ENCODE measurements at places on chromosomes 3 and 15. TPM values are rescaled to one million over a fixed set of nuclear protein-coding genes. Genes with fewer than 3 reads are reported as not detected.

GRCh38 chr3:30760040-30760695 lies 134.3 kb downstream of the GADL1 start:
- no peak for DNase-seq

GRCh38 chr15:34367101-34368081 lies at the start of gene LPCAT4:
Gene LPCAT4 (minus strand): TSS chr15:34367196. CDS start chr15:34367100, 96 bp downstream.
- DNase-seq: peak; percentile 87

DNA sequence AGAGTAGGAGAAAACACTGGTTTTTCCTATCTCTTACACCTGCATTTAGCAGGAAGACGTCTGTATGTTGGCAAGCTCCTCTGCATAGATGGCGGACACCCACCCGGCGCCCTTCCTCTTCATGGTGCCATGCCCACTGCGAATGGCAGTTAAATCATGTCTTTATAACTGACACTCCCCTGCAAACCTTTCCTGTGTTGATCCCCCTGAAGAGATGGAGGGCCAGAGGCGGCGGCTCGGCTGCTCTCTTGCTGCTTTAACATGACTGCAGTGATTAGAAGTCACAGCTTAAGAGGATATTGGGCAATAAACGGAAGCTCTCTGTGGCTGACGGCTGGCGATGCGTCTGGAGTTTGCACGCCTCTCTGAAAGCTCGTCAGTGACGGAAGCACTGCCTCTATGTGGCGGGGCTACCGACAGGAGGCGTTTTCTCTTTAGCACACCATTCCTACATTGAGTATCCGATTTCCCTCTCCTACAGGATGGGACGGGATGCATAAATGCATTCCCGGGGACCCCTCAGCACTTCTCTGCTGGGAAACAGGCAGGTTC lies 25.5 kb upstream of the SNRPA1 start:
- peak; percentile 84 for DNase-seq

DNA sequence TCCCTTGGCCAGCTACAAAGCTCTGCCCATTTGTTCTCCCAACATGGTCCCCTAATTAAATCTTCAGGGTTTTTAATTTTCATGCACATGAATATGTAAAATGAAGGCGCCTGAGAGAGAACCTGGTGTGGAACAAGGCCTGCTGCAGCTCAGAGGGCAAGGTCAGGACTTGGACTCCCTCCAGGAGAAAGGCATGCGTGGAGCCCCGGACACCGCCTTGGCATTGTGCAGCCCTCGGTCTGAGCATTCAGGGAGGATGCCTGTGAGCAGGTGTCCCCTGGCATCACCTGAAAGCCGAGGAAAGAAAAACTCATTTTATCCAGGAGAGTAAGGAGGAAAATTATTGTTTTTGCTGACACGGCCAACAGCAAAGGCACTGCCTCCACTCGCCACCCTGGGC lies 33.8 kb upstream of the EPHB1 start:
- no peak for DNase-seq

DNA sequence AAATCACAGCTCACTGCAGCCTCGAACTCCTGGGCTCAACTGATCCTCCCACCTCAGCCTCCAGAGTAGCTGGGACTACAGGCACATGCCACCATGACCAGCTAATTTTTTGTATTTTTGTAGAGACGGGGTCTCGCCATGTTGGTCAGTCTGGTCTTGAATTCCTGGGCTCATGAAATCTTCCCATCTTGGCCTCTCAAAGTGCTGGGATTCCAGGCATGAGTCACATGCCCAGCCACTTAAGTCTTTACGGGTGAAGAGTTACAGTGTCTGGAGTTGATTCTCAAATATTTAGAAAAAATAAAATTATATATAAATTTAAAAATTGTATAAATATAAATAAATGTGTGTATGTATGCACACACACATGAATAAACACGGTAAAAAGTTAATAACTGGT lies 14.5 kb upstream of the KBTBD12 start:
- no peak for DNase-seq

The CD86 gene
- 1.4 TPM for total RNA-seq

The ATP8B4 gene
- 0.31 TPM for total RNA-seq

GRCh38 chr15:25237291-25237978 lies 201.4 kb downstream of the UBE3A start:
- no peak for DNase-seq

The PRSS50 gene
- not detected for total RNA-seq

DNA sequence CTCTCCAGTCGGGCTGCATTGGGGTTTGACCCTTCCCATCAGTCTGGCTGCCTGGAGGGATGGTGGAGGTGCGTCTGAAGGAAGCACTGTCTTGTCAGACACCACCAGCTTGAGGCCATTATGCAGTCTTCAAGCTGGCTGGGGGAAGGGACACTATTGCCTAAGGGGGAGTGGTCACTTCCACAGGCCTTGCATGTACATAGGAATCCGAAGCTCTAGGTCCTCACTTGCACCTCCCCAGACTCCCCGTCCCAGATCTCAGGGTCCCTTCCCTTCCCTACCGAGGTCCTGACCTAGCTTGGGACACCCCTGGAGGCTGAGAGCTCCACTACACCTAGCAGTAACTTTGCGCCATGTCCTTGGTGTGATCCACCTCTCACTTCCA lies 48.6 kb upstream of the KLF13 start:
- peak; percentile 5 for DNase-seq

- no peak for DNase-seq
Observed at GRCh38 chr15:25510146-25510545, 71.3 kb upstream of the UBE3A start.

DNA sequence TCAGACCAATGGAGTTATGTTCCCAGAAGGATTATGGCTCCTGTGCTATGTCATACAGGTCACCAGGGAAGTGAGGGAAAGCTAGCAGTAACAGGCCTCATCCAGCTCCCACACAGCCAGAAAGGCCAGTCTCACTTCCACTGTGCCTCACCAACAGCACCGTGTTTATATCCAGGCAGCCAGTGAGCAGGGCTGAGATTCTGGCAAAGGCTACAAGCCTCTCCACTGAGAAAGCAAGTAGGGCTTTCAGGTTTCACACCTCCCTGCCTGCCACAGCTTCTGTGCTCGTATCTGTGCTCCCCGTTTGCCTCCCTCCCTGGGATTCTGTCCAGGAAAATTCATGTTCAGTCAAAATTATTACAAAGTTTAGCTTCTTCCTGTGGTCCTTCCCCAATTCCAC lies 14.9 kb upstream of the CFAP20DC start:
- DNase-seq: no peak

- DNase-seq: no peak
Observed at GRCh38 chr3:152122851-152123250, 145.9 kb upstream of the MBNL1 start.

DNA sequence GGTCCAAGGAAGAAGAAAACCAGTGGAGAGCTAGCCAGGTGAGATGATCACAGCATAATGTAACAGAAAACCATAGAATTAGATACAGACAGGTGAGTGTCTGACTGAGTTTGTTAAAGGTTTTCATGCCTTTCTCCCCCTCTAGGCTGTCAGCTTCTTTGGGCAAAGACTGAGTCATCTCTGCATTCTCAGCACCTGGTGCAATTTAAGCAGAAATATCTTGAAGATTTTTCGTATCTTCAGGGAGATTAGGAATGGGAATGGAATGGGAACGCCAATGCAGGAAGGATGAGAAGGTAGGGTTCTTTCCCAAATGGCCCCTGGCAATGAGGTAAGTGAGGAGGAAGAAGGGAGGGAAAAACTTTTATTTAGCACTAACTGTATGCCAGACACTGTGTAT lies 122.0 kb upstream of the SLC7A14 start:
- DNase-seq: no peak

GRCh38 chr3:37660782-37661181 lies 200.9 kb upstream of the CTDSPL start:
- no peak for DNase-seq

DNA sequence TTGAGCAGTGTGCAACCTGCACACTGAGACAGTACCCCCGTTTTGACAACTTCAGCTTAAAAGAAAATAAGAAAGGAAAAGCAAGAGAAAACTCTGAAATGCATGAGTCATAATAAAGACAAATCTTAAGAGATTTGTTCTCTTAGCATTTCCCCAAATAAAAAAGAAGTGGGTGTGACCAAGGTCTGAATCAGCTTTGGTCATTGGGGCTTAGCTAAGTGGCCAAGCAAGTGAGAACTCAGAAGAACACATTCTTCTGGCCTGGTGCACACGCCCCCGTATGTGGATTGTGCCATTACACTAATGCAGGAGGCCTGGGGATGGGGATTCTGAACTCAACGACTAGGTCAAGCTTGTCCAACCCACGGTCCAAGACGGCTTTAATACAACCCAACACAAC lies 56.9 kb upstream of the PDZRN3 start:
- no peak for DNase-seq

- DNase-seq: no peak
Observed at GRCh38 chr3:134903837-134904236, 108.8 kb downstream of the EPHB1 start.

- no peak for DNase-seq
Observed at GRCh38 chr3:46094506-46094905, 67.2 kb upstream of the XCR1 start.

DNA sequence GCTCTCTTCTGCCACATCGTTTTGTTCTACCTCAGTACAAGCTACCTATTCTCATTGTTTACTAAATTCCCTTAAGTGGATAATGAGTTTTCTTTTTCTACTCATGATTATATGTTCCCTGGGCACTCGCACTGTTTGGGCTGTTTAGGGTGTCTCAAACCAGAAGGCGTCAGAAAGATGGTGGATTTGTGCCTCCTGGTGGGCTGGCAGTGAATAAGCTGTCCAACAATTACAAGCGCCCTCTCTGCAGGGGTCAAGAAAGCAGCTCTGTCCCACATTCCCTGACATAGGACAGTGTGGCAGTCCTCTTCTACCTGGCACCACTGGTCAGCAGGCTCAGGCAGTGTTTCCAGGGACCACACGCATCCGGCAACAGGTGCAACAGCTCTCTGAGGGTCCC lies 173.4 kb upstream of the PPP2R3A start:
- no peak for DNase-seq

The CTXN2 gene
- not detected for total RNA-seq

GRCh38 chr3:196932600-196932999 lies 9.7 kb downstream of the NCBP2 start:
- no peak for DNase-seq

GRCh38 chr3:57797701-57798487 lies 41.8 kb downstream of the SLMAP start:
- no peak for DNase-seq

DNA sequence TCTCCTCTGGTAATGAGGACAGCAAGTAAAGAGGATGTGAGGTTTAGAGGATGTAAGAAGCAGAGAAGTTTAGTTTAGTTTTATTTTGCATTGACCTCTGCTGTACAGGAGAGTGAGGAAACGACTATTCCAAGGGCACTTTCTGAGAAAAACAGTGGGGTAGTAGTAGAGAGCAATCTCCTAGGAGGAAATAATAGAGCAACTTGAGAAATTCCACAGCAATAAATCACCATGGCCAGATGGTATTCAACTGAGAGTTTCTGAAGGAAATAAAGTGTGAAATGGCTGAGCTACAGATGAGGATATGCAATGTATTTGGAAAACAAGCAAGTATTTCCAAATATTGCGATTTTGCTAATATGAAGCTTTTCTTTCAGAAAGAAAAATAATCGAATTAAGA lies 118.9 kb downstream of the DPH6 start:
- DNase-seq: no peak

The NCEH1 gene
- total RNA-seq: 0.50 TPM

DNA sequence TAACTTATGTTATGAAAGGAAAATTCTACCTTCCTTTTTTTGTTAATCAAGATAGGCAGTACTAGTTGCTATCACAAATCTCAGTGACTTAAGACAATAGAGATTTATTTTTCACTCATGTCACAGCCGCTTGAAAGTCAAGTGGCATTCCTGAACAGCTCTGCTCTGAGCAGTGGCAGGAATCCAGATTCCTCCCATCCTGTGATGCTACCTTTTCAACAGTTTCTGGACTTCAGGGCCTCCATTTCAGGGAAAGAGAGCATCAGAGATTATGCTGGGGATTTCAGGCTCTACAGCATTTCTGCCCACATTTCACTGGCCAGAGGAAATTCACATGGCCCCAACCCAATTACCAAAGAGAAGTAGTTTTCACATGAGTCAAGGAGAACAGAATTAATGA lies 83.4 kb downstream of the IL1RAP start:
- no peak for DNase-seq

- no peak for DNase-seq
Observed at GRCh38 chr15:40386480-40386879, 4.0 kb downstream of the KNSTRN start.

The FSTL1 gene
- total RNA-seq: 0.03 TPM

GRCh38 chr15:43187544-43188155 lies 2.4 kb downstream of the CCNDBP1 start:
- no peak for DNase-seq

GRCh38 chr3:38090453-38090852 lies 46.5 kb downstream of the ACAA1 start:
- DNase-seq: no peak

- DNase-seq: no peak
Observed at GRCh38 chr15:93141371-93141794, 52.4 kb upstream of the RGMA start.

GRCh38 chr3:154176036-154176435 lies 54.8 kb downstream of the ARHGEF26 start:
- no peak for DNase-seq

DNA sequence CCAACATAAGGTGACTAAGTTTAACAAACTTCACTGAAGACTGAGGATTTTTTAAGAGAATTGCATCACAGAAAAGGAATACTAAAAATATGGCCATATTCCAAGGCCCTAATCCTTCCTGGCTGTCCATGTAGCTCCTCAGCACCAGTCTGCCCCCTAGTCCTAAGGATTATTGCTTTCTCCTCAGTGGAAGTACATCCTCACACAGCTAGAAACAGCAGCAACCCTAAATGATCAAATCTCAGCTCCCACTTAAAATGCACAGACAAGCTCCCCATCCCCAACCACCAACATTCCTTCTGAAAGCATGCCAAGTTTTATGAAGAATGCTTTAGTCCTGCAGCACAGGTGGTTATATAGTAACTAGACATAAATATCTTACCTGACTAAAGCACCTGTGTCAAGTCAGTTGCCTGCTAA lies 14.7 kb downstream of the ST3GAL6 start:
- no peak for DNase-seq

DNA sequence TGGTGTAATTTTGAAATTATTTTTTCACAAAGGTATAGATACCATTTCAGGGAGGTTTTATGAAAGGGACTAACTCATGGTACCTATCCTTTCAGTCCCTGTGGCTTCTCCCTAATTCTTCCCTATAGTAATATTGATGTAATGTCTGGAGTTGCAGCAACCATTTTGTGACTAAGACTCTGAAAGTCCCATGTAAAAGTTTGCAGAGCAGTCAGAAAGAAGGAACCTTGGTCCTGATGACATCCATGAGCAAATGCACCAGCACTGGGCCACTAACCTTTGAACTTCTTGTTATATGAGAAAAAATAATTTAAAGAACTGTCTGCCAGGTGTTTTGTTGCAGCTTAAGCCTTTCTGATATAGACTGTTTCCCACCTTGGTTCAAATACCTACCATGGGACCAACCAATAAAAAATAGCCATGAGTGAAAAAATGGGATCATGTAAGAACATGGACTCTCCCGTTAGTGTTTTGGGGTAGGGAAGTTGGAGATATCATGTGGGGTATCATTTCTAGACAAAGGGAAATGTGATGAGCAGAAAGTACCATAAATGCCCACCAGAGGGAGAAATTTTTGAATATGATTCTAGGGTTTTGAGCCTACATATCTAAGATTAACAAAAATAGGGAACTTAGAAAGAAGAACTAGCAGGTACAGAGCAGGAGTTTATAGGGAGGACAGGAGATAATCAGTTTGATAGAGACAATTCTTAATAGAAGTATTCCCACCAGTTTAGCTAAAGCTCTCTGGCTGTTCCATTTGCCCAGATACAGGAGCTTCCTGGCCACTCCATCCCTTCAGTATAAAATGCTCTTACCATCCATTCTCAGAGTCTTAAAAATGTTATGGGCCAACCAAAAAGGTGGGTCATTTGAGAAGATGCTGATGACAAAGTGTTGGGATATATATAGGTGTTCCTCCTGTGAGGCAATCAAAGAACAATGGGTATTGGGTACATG lies 3.4 kb upstream of the CPOX start:
- DNase-seq: no peak

All from CD4-positive, alpha-beta T cell (primary cell).